ENCODE measurements at places on chromosomes 4 and X. TPM values are rescaled to one million over a fixed set of nuclear protein-coding genes. Genes with fewer than 3 reads are reported as not detected.

DNA sequence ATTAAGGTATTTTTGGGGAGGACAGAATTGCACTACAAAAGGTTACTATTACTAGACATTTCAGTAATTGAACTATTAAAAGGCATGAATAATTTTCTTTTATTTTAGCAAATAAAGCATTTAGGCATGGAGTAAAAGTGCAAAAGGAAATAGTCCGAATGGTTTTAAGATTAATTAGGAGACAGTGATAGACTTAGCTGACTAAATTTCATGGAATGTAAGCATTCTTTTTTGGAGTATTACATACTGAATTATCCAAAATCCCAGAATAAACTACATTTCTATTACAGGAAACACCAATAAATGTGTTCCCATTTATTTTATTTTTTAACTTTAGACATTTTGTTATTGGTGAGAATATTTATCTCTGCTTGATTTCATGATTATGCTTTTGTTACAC, 30.7 kb upstream of the MAP9 start:
- no peak for DNase-seq
- H3K4me1 ChIP-seq: peaks cover 56% of the 10 kb centered on the region
- H3K4me3 ChIP-seq: no peak overlapping the region

DNA sequence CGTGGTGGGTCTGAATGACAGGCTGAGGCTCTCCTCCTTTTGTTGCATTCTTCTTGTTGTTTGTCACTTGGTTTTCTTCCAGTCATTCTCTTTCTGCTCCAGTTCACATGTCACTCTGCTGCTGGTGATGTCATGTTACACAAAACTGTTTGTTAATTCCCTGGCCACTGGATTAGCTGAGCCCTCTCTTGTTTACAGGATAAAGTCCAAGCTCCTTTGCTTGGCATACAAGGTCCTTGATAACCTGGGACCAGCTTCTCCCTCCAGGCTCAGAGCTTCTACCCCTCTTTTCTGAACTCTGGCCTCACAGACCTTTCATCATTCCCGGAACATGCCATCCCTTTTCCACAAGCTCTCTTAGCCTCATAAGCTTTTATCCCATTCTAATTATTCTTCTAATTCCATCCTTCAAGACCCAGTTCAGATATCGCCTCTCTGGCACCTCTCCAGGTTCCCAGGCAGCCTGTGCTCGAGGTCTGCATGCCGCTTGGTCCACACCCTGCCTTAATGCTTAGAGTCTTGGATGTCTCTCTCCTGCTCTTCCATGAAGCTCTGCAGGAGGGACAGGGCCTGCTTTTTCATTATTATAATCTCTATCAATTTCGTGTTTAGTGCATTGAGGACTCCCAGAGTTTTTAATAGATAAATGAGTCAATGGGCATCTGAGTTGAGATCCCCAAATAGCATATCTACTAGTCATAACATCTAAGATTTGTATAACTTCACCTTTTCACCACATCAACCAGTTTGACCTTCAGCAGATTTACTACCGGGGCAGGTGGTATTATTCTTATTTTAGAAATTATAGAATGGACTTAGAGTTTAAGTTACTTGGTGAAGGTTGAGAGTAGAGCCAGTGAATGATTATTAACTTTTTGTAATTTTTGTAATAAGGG, 98.7 kb downstream of the TMEM131L start:
- H3K4me3 ChIP-seq: no peak overlapping the region
- H3K27ac ChIP-seq: no peak overlapping the region
- no peaks in the 10 kb centered on the region for H3K27me3 ChIP-seq
- DNase-seq: no peak
- H3K4me1 ChIP-seq: peaks cover 10% of the 10 kb centered on the region

GRCh38 chr4:169664615-169665014, 44.2 kb downstream of the CLCN3 start:
- peaks cover 23% of the 10 kb centered on the region for H3K36me3 ChIP-seq
- DNase-seq: no peak
- no peaks in the 10 kb centered on the region for H3K27me3 ChIP-seq
- peaks cover 37% of the 10 kb centered on the region for H3K4me1 ChIP-seq

DNA sequence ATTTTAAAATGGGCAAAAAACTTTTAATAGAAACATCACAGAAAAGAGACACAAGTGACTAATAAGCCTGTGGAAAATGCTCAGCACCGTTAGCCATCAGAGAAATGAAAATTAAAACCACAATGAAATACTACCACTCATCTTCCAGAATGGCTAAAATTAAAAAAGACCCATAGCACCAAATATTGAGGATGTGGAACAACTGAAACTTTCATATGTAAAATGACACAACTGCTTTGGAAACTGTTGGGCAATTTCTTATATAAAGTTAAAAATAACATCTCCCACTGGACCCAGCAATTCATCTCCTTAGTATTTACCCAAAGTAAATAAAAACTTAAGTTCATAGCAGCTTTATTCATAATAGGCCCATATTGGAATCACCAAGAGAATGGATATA, 94.2 kb downstream of the TENM3 start:
- DNase-seq: no peak
- peaks cover 20% of the 10 kb centered on the region for H3K4me1 ChIP-seq
- H3K27ac ChIP-seq: no peak overlapping the region
- peaks cover 16% of the 10 kb centered on the region for H3K36me3 ChIP-seq
- H3K27me3 ChIP-seq: peaks cover 22% of the 10 kb centered on the region

GRCh38 chr4:1532549-1533395, 126.5 kb upstream of the NKX1-1 start:
- no peak for DNase-seq
- peaks cover 7% of the 10 kb centered on the region for H3K4me1 ChIP-seq
- H3K27ac ChIP-seq: no peak overlapping the region
- H3K36me3 ChIP-seq: no peaks in the 10 kb centered on the region
- H3K4me3 ChIP-seq: no peak overlapping the region

DCAF4L1 gene
- not detected for total RNA-seq

ESX1 gene
- total RNA-seq: not detected

NLRP2B gene
- not detected for total RNA-seq

All from mesothelial cell of epicardium (in vitro differentiated cells).